ENCODE measurements at places on chromosomes 5 and 9. TPM values are rescaled to one million over a fixed set of nuclear protein-coding genes. Genes with fewer than 3 reads are reported as not detected.

MLANA gene
- total RNA-seq = not detected

C9orf152 gene
- not detected for total RNA-seq

PCBD2 gene
- 5.9 TPM for total RNA-seq

FGFR4 gene
- total RNA-seq = 0.66 TPM

TCF7 gene
- 2.8 TPM for total RNA-seq

MARCOL gene
- total RNA-seq = not detected

SLC36A3 gene
- not detected for total RNA-seq
